ENCODE measurements at places on chromosomes 2 and 18.
A peak's percentile ranks its signal among the peaks of the same experiment; 100 is the strongest.

DNA sequence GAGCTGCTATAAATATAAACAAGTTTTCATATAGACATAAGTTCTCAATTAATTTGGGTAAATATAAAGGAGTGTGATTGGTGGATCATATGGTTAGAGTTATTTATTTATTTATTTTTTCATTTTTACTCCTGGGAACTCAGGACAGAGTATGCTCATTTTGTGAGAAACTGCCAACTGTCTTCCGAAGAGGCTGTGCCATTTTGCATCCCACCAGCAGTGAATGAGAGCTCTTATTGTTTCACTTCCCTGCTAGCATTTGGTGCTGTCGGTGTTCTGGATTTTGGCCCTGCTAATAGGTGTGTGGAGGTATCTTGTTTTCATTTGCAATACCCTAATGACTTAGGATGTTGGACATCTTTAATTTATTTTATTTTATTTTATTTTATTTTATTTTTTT is 50.4 kb upstream of the XPO1 start:
- DNase-seq: no peak

DNA sequence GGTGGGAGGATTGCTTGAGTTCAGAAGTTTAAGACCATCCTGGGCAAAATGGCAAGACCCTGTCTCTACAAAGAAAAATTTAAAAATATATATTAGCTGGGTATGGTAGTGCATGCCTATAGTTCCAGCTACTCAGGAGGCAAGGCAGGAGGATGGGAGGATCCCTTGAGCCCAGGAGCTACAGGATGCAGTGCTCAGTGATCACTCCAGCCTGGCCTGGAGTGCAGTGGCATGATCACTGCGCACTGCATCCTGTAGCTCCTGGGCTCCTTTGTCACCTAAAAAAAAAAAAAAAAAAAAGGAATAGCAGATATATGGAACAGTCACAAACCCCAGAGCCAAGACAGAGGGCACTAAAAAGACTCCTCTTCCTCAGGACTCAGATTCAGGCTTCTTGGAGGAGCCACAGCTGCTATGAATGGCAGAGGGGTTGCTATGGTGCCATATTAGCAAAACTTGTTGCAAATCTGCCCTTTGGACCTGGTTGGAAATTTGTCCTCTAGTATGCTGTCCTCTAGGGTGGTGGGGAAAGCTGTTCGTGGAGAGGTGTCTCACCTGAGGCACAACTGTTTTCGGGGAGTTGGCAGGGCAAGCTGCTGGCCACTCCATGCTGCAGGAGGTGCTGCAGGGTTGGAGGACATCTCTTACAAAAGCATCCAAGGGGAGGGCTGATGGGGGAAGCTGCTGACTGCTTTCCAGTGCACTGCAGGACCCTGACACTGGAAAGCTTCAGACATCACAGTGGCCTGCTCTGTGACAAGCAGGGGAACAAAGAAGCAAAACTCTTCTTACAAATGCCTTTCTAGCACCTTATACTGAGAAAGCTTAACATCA is 22.7 kb downstream of the CYP20A1 start:
- DNase-seq: no peak

GRCh38 chr2:147774805-147775204 is 70.0 kb upstream of the ACVR2A start:
- no peak for DNase-seq

DNA sequence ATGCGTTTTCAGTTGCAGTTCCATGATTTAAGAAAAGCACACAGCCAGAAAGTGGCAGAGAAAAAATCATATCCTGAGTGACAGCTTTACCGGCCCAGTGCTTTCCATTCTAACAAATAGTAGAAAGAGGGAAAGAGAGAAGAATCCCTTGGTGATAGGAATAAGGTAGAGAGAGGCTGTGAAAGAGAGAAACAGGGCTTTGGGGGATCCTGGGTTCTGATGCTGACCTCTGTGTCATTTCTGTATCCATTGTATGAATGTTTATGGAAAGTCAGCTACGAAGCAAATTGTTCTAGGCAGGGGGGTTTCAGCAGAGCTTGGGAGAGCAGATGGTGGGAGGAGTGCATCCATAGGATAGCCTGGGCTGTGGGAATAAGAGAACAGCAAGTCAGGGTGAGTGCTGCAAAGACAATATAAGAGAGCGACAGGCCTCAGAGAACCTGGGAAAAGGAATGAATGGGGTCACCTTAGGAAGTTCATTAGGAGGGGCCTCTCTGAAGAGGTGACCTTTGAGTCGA is 203.4 kb upstream of the TNP1 start:
- DNase-seq: no peak

DNA sequence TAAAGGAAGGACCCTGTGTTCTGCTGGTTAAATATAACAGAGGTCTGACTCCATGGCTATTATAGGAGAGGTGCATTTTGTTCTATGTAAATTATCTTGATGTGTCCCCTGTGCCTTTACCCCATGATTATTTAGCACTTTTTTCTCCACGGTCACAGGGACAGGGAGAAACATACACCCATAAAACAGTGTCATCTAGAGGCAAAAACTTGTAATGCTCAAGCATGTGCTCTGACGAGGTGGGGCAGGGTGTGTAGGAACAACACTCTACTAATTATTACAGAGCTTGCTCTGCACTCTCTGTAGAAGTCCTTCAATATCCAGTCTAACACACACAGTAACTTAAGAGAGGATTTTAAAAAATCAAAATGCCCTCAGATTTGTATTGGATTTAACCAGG is 187.9 kb downstream of the NEDD4L start:
- DNase-seq: no peak

- no peak for DNase-seq
These were observed 467.2 kb downstream of the LRRTM4 start for GRCh38 chr2:77054938-77055337.

DNA sequence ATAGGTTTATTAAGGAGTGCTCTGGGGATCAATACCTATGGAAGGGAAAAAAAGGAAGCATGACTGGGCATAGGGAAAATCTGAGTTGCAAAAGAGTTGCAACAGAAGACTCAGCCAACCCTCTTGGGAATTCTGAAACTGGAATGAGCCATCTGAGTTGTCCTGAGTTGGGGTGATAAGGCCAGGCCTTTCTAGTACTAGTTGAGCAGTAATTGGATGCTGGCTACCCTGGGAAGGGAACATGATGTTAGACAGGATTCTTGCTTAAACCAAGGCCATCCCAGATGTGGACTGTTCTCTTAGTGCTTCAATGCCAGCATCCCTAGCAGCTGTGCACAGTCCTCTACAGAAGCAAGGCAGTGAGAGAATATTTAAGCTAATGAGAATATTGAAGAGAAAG is 348.8 kb upstream of the GULP1 start:
- DNase-seq: no peak

DNA sequence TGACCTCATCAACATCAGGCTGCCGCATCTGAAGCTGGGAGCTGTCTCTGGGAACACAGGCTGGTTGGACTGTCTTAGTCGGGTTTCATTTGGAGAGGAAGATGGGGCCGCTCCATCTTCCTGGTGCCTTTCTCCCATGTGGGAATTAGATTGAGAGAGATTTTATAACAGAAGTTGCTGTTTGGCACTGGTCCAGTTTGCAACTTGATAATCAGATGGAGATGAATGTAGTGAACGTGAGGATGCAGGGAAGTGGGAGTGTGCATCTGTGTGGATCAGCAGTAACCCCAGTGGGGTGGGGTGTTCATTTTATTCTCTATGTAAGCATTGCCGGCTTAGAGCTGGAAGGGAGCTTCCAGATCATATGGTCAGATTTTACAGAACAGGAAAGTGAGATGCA is 250.9 kb downstream of the DCDC2C start:
- DNase-seq: no peak

GRCh38 chr2:174827371-174828369 is 63.4 kb upstream of the CHRNA1 start:
- no peak for DNase-seq

- DNase-seq: no peak
These were observed 981.0 kb upstream of the CDH2 start for GRCh38 chr18:29157905-29158304.

- no peak for DNase-seq
These were observed 80.3 kb downstream of the DYNAP start for GRCh38 chr18:54671291-54671881.

DNA sequence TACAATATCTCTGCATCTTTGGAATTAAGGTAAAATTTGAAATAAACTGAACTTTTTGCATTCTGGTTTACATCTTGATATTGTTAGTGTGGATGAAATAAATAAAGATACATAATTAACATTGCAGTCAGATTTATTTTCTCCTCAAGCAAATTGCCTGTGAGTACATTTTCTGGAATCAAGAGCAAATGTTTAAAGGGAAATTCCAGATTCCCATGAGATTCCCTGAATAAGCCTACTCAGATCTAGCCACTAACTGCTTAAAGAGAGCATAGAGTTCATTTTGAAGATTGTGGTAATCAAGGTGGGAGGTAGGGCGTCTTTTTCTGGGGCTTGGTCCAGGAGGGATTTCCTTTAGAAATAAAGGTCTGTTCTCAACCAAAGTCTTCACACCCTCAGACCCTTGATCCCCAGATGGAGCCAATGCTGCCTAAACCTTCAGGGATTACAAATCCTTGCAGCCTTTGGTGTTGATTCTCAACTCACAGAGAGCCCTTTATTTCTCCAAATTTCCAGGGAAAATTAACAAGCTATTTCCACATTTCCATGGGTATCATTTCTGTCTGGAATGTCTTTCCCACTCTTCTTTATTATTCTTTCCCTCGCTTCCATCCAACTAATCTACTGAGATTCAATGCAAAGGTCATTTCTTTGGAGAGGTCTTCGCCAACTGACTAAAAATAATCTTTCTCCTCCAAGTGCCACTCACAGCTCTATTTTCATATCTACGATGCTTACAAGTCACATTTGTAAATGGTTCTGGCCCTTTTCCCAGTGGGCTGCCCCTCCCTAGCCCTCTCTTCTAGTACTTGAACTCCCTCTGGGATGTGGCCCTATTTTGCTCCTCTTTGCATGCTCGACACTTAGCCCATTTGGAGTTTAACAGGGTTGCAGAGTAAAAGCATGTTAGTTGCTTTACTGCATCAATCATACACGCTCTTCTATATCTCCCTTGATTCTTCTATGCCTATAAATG is 79.8 kb upstream of the SPATS2L start:
- no peak for DNase-seq

- no peak for DNase-seq
These were observed 185.2 kb downstream of the SLC4A3 start for GRCh38 chr2:219812672-219813071.

GRCh38 chr18:23547306-23547705 is 39.0 kb downstream of the NPC1 start:
- DNase-seq: no peak

- DNase-seq: no peak
These were observed 243.6 kb upstream of the SLC39A10 start for GRCh38 chr2:195413422-195413821.

- peak; percentile 67 for DNase-seq
These were observed 352.6 kb downstream of the SS18 start for GRCh38 chr18:25737710-25738311.

- no peak for DNase-seq
These were observed 187.5 kb upstream of the CRIM1 start for GRCh38 chr2:36168115-36168514.

DNA sequence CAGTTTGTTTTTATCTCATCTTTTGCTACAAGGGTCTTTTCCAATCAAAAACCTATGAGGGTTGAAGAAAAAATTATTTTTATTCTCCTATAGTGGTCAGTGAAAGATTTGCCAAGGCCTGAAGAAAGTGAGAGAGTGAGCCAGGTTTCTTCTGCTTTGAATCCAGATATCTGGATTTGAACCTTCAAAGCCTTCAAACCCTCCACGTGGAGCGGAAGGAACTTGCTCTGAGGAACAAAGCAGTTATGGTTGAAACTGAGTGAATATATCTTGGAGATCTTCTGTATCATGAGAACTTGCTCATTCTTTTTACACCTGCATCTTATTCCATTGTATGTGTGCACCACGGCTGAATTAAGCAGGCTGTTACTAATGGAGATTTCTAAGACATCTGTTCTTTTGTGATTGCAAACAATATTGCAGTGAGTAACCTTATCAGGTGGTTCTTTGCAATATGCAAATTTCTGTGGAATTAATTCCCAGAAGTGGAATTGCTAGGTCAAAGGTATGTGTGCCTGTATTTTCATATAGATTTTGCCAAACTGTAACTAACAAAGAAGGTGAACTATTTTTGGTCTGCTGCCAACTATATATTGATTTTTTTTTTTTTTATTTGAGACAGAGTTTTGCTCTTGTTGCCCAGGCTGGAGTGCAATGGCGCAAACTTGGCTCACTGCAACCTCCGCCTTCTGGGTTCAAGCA is 147.9 kb downstream of the B3GNT2 start:
- no peak for DNase-seq

DNA sequence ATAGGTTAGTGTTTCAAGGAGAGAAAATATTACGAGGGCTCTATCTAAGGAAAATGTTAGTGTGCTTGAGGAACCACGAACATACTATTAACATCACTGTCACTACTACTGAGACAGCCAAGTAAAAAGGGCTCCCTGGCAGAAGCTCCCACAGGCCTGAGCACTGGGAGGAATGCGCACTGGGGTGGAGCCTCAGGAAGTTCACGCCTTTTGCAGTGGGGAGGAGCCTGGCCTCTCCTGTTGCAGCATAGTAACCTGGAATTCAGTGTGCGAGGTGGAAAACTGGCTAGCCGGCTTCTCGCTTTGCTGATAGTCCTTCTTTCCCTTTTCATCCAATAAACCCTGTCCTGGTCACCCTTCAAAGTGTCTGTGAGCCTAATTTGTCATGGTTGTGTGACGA is 250.3 kb downstream of the ERBB4 start:
- no peak for DNase-seq

- DNase-seq: no peak
These were observed 537.5 kb downstream of the MBD2 start for GRCh38 chr18:53686965-53687364.

DNA sequence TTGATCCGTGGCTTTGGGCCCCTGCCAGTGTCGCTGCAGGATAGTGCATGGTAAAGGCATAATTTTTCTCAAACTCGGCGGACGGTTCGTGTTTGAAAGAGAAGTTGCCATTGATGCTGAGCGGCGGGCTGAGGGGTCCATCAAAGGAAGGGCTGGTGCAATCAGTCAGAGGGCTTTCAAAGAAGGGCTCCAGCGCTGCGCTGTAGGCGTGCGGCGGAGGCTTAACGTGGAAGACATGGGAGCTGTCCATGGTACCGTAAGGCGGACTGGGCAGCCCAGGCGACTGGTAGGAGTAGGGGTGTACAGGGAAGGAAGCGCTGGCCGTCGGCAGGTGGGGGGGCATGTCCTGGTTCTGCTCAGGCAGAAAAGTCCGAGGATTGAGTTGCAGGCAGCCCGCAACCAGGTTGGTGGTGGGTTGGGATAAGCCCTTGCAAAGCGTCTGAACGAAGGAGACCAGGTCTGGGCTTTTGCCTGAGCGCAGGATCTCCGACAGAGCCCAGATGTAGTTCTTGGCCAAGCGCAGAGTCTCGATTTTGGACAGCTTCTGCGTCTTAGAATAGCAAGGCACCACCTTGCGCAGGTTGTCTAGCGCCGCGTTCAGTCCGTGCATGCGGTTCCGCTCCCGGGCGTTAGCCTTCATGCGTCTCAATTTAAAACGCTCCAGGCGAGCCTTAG is 2.3 kb downstream of the NEUROD1 start:
- DNase-seq: peak; percentile 81

DNA sequence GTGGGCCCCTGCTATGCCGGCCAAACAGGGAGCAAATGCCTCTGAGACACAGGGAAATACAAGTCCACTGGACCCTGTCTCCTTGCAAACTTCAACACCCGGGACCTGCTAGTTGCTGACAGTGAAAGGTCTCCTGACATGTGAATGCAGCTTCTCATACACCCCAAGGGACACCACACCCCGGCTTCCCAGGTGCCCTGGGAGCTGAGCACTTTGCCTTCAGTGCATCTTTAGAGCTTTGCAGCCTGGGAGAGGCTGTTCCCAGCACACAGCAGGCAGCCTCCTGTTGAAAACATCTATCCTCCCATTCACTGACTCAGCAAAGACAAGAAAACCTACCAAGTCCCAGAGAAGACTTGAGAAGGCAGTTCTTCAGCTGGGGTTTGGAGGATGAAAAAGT is 143.4 kb downstream of the COL6A3 start:
- DNase-seq: no peak

All from left forelimb (tissue), 1 donor.